ENCODE measurements at places on chromosomes 3 and 15. TPM values are rescaled to one million over a fixed set of nuclear protein-coding genes. Genes with fewer than 3 reads are reported as not detected.

Gene STXBP5L
- total RNA-seq = 5.9 TPM

Gene UCN2
- total RNA-seq = 0.46 TPM

Gene LDHAL6B
- not detected for total RNA-seq

Gene CTXN2
- total RNA-seq = 0.07 TPM

Gene CHRM5
- not detected for total RNA-seq

Gene MTHFS
- total RNA-seq = 31.0 TPM

GRCh38 chr3:155757577-155757976, 12.7 kb upstream of the PLCH1 start:
- no peak overlapping the region for H3K27ac ChIP-seq
- H3K36me3 ChIP-seq = no peaks in the 10 kb centered on the region
- peaks cover 4% of the 10 kb centered on the region for H3K4me1 ChIP-seq
- no peak overlapping the region for H3K4me3 ChIP-seq
- no peaks in the 10 kb centered on the region for H3K27me3 ChIP-seq

DNA sequence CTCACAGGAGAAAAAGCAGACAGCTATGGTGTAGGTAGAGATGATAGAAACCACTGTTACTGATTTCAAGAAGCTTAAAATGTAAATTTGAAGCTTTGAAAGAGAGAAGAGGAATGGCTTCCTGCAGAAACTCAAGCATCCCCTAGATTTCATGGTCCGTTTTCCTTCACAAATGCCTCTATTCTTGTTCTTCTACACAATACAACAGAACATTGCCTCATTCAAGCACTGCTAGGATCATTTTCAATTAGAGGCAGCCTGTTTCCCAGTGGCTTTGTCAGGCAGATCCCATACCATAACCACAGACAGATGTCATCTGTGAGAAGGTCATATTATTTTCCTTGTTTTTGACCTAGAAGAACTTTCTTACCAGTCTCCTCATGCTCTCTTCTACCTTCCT, 77.9 kb upstream of the SPRED1 start:
- DNase-seq = no peak
- no peaks in the 10 kb centered on the region for H3K27me3 ChIP-seq
- peaks cover 5% of the 10 kb centered on the region for H3K36me3 ChIP-seq
- no peak overlapping the region for H3K4me3 ChIP-seq

DNA sequence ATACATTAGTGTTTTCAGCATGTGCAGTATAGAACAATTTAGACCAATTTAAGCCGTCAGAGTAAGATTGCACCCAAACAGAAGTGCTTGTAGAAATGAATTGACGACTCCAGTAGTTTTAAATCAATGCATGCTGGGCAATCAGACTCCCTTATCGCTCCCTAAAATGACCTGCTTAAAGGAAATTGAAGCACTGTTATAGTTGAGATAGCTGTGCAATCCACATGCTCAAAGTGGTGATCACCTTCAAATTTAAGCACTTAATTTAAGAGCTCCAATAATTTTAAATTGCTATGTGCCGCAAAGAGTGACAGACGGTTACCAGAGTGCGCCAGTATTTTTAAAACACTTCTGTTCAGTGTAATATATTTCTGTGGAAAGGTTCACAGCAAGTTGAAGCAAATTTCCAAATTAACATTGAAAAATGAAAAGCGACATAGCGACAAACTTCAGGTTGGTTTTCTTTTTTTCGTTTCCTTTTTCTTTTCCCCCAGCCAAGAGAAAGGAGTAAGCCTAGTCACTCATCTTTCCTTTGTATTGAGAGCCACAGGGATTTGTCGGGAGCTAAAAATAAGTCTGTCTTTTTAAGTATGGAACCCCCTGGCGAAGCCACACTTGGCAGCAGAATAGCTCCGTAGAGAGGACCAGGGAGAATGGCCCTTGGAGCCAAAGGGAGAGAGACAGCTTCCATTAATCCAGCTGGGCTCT, 436.4 kb upstream of the RBMS3 start:
- no peak for DNase-seq
- H3K27ac ChIP-seq = no peak overlapping the region
- no peaks in the 10 kb centered on the region for H3K27me3 ChIP-seq
- H3K4me3 ChIP-seq = no peak overlapping the region

DNA sequence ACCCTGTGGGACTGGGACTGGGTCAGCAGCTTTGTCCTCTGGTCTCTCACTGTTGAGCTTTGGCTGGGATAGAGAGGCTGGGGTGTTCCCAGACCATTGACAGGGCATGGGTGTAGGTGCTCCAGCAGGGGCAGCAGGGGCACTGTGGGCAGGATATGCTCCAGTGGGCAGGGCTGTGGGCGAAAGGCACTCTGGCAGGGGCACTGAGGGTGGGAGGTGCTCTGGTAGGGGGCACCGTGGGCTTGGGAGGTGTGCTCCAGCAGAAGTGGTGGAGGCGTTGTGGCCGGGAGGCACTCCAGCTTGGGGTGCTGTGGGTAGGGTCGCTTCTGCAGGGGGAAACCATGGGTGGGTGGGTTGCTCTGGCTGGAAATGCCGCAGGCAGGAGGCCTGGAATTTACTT, 62.1 kb downstream of the LRRC49 start:
- no peak overlapping the region for H3K4me3 ChIP-seq
- no peak for DNase-seq
- no peak overlapping the region for H3K27ac ChIP-seq
- H3K4me1 ChIP-seq = no peaks in the 10 kb centered on the region

DNA sequence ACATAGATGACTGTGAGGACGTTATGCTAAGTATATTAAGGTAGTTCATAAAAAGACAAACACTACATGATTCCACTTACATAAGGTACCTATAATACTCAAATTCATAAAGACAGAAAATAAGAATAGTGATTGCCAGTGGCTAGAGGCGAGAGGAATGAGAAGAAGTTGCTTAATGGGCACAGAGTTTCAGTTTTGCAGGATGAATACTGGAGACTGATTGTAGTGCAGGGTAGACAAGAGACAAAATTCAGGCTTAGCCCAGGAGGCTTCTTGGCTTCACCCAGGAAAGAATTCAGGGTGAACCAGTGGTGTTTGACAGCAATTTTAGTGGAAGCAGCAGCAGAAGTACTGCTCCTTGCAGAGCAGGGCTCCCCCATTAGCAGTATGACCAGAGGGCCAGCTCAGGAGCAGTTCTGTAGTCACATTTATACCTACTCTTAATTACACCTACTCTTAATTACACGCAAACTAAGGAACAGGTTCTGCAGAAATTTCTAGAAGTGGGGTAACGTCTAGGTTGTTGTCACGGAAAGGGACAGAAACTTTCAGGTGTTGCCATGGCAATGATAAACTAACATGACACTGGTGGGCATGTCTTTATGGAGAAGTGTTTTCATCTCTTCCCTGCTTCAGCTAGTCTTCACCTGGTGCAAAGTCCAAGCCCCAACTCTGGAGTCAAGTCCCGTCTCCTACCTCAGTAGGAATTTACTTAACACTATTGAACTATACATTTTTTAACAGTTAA, 55.2 kb downstream of the TBL1XR1 start:
- DNase-seq = no peak
- 0 out of 2 replicates have a peak overlapping the region, but pooled peaks have one; percentile 7 for H3K27ac ChIP-seq
- H3K4me3 ChIP-seq = no peak overlapping the region
- H3K4me1 ChIP-seq = peaks cover 72% of the 10 kb centered on the region

- no peak overlapping the region for H3K27ac ChIP-seq
- no peak for DNase-seq
- peak overlapping the region; percentile 83 for H3K4me3 ChIP-seq
- H3K27me3 ChIP-seq = peaks cover 26% of the 10 kb centered on the region
- peaks cover 50% of the 10 kb centered on the region for H3K4me1 ChIP-seq
These were observed 1.1 kb upstream of the CSK start for GRCh38 chr15:74780523-74781430.

DNA sequence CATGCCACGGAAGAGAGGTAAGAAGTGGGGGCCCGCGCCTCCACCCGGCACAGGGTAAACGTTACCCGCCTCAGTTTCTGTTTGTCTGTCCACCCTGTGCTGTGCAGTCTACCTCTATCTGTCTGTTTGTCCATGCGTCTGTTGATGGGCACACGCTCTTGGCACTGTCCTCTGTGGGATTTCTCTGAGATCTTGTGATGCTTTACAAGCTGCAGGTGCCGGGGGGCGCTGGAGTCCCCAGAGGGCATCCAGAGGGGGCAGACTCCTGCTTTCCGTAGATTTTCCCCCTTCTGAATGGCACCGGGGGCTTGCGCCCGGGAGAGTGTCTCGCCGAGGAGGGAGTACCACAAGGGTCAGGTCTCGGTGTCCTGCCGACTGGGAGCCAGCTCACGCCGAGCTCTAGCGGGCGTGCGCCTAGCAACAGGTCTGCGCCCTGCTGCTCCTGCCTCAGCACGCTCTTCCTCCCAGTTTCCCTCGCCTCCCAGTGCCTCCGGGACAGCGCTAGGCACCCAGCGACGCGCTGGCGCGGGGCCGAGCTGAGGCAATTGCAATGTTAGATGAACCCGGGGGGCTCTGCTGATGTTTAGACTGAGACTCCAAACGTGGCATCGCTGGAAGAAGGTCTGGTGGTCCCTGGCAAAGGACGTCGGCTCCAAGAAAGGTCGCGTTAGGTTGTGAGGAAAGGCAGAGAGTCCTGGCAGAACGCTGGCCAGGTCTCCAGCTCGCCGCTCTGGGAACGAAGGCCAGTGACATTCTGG, 667 bp downstream of the CEMIP start:
- peak overlapping the region; percentile 76 for H3K4me3 ChIP-seq
- H3K27ac ChIP-seq = no peak overlapping the region
- peak; percentile 37 for DNase-seq
- peaks cover 58% of the 10 kb centered on the region for H3K27me3 ChIP-seq
- peaks cover 11% of the 10 kb centered on the region for H3K4me1 ChIP-seq

- no peak overlapping the region for H3K4me3 ChIP-seq
- no peaks in the 10 kb centered on the region for H3K36me3 ChIP-seq
- no peak overlapping the region for H3K27ac ChIP-seq
- no peak for DNase-seq
These were observed 53.3 kb downstream of the B3GALNT1 start for GRCh38 chr3:161051856-161052255.

GRCh38 chr15:98787194-98787593, 138.9 kb downstream of the IGF1R start:
- H3K4me3 ChIP-seq = no peak overlapping the region
- no peak for DNase-seq
- no peaks in the 10 kb centered on the region for H3K36me3 ChIP-seq

GRCh38 chr3:155019575-155019974, 60.5 kb upstream of the MME start:
- no peak overlapping the region for H3K4me3 ChIP-seq
- H3K4me1 ChIP-seq = peaks cover 40% of the 10 kb centered on the region
- H3K27ac ChIP-seq = peak overlapping the region; percentile 7
- no peaks in the 10 kb centered on the region for H3K27me3 ChIP-seq

- no peaks in the 10 kb centered on the region for H3K4me1 ChIP-seq
- H3K36me3 ChIP-seq = no peaks in the 10 kb centered on the region
- H3K4me3 ChIP-seq = no peak overlapping the region
- no peaks in the 10 kb centered on the region for H3K27me3 ChIP-seq
- DNase-seq = no peak
These were observed 666.7 kb upstream of the CADM2 start for GRCh38 chr3:84292128-84292527.

- no peak overlapping the region for H3K27ac ChIP-seq
- H3K27me3 ChIP-seq = peaks cover 9% of the 10 kb centered on the region
- H3K4me3 ChIP-seq = no peak overlapping the region
These were observed 88.0 kb downstream of the HES1 start for GRCh38 chr3:194223951-194224350.

DNA sequence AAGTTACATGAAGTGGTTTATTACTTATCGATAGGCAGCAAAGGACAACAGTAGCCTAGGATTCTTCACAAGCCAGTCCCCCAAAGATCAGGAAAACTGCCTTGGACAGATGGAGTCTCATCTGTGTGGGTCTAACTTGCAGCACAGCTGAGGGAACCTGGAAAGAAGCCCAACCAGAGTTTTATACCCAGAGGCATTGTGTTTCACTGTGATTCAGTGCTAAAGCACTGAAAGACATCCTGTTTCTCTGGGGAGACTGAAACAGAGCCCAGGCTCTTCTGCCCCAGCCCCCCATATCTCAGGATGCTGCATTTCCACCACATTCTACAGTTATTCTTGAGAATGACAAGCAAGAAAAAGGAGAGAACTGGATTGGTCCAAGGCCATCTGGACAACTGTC, 48.2 kb upstream of the PYDC2 start:
- no peak for DNase-seq
- no peak overlapping the region for H3K4me3 ChIP-seq
- no peaks in the 10 kb centered on the region for H3K27me3 ChIP-seq
- H3K4me1 ChIP-seq = peaks cover 13% of the 10 kb centered on the region
- H3K27ac ChIP-seq = no peak overlapping the region

DNA sequence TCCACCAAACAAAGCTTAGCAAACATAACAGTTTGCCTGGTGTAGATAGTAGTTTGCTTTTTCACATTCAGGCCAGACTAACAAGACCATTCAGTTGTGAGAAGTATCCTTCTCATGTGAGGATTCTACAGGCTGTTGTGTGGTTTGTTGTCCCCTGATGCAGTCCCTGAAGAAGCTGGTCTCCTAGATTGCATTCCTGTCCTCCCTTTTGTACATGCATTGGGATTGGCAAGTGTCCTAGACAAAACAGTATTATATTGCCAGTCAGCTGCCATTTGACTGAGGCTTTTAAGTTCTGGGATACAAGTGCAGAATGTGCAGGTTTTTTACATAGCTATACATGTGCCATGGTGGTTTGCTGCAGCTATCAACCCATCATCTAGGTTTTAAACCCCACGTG, 362.0 kb upstream of the IL12A start:
- H3K27me3 ChIP-seq = no peaks in the 10 kb centered on the region
- peaks cover 6% of the 10 kb centered on the region for H3K4me1 ChIP-seq
- no peak overlapping the region for H3K4me3 ChIP-seq
- no peak overlapping the region for H3K27ac ChIP-seq

- H3K27ac ChIP-seq = no peak overlapping the region
- no peaks in the 10 kb centered on the region for H3K27me3 ChIP-seq
- H3K36me3 ChIP-seq = no peaks in the 10 kb centered on the region
- no peak overlapping the region for H3K4me3 ChIP-seq
These were observed 128.6 kb downstream of the ABI3BP start for GRCh38 chr3:100864471-100865250.

GRCh38 chr15:98085003-98085639, 124.6 kb downstream of the ARRDC4 start:
- no peak overlapping the region for H3K27ac ChIP-seq
- H3K4me3 ChIP-seq = no peak overlapping the region
- peaks cover 13% of the 10 kb centered on the region for H3K4me1 ChIP-seq
- no peaks in the 10 kb centered on the region for H3K27me3 ChIP-seq
- peaks cover 8% of the 10 kb centered on the region for H3K36me3 ChIP-seq

- H3K27ac ChIP-seq = no peak overlapping the region
- DNase-seq = no peak
- H3K27me3 ChIP-seq = no peaks in the 10 kb centered on the region
- H3K36me3 ChIP-seq = no peaks in the 10 kb centered on the region
- H3K4me1 ChIP-seq = no peaks in the 10 kb centered on the region
- no peak overlapping the region for H3K4me3 ChIP-seq
These were observed 33.0 kb downstream of the CCDC39 start for GRCh38 chr3:180646187-180646790.

Data from WTC11 (cell line).